Naive thymus-derived CD4-positive, alpha-beta T cell (primary cell): ENCODE measurements at places on chromosomes 4 and X. TPM values are rescaled to one million over a fixed set of nuclear protein-coding genes. Genes with fewer than 3 reads are reported as not detected.

GRCh38 chrX:110173192-110174175, 144.4 kb downstream of the AMMECR1 start:
- DNase-seq, result no peak

DNA sequence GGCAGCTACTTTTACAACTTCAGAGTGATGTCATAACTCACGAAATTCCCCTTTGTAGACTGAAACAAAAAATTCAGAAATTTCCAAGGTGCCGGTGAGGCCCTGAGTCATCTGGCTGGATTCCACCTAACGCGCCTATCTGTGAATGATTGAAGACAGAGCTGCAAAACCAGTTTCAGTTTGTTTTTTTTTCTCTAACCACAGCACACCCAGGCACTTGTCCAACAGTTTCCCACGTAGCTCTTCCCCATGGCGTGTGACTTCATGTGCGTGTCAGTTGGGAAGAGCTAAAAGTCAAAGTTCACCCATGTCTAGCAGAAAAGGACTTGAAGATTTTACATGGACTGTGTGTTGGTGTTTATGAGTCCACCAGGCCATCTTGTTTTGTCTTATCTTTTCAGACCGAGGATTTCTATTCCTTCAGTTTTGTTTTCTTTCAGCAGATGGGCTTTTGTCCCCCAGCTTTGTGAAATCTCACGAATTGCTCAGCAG, 16.4 kb downstream of the TCEANC start:
- peak; percentile 36 for DNase-seq

XG gene
- not detected for total RNA-seq

DNA sequence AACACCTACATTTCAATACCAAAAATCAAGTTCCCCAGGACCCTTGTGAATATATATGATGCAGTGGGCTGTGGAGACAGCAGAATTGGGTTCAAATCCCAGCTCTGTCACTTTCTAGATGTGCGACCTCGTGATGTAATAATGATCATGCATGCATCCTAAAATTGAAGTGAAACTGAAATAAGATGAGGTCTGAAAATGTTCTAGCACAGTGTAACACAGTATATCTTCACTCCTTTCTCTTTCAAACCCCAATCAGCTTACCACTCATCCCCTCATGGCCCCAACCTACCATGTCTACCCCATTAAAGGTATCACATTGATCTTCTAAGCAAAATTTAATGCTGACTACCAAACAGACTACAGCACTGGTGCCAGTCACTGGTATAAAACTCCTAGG, 69.9 kb upstream of the BRS3 start:
- no peak for DNase-seq

GRCh38 chrX:154649503-154650220, 3.7 kb downstream of the CTAG2 start:
- DNase-seq, result no peak

KCNIP4 gene
- not detected in 2 replicates for total RNA-seq

- no peak for DNase-seq
These were observed 96.8 kb upstream of the WDR44 start for GRCh38 chrX:118249146-118249545.

CFAP47 gene
- not detected in 2 replicates for total RNA-seq

DNA sequence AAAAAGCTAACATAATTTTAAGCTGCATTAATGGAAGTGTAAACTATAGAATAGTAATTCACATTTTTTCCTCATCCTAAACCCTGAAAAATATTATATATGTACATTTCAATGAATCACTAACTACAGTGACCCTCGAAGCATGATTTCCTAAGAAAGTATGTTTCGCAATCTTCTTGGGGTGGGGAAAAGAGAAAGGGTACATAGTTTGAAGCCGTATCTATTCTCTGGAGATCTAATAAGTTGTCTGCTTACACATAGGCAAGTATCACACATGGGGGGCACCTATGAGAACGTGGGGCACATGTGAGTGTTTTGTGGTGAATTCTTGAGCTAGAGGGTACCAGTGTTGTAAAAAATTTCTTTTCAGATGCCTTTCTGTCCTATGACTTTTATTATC, 71.2 kb downstream of the JADE1 start:
- DNase-seq, result no peak

GRCh38 chrX:8140986-8141744, 29.9 kb downstream of the VCX2 start:
- DNase-seq, result no peak

DNA sequence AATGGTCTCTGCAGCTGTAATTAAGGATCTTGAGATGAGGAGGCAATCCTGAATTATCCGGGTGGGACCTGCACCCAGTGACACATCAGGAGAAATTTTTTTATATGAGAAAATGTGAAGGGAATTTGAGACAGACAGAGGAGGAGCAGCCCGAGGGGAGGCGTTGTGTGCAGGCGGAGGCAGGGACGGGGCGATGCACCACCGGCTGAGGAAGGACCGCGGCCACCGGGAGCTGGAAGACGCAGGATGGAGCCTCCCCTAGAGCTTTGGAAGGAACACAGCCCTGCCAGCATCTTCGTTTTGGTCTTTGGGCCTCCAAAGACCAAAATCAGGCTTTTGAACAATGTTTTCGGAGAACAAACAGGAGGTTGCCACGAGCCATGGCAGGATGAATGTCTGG, 85.0 kb upstream of the ADRA2C start:
- DNase-seq, result no peak

DNA sequence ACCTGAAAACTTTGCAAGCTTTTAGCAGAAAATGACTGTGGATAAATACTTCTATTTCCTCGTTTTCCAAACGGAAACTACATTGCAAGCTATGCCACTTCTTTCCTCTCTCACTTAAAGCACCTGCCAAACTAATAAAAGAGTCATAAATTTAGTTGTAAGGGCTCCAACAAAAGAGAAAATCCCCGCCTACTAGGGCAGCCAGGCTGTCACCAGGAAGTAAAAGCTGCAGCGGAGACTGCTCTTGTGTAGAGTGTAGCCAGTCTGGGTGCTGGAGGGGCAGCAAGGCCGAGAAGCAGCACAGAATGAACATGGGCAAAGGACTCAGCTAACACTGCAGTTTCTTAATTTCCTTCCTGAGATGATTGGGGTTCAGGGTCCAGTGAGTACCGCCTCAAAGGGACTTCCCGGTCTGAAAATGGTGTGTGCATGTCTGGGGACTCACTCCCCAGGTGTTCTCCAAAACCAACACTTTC, 89.3 kb upstream of the MAML3 start:
- DNase-seq, result no peak

GRCh38 chrX:56397636-56398035, 165.5 kb downstream of the KLF8 start:
- peak; percentile 12 for DNase-seq

DNA sequence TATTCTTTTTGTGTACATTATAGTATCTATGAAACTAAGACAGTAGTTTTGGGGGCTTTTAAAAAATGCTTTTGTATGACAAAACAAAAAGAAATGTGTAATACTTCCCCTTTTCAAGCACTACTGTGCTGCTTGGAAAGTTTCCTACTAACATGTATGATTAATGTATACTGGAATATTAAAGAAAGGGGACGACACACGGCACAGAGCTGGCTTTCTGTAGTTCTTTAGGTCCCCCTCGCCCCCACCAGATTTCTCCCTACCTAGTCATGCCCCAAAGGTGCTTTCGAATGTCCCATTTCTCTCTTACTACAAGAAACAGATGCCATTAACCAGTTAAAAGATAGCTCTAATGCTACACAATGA, 1.6 kb upstream of the AP1S2 start:
- no peak for DNase-seq

- DNase-seq, result no peak
These were observed 21.4 kb downstream of the ZCCHC13 start for GRCh38 chrX:74325130-74326059.

DNA sequence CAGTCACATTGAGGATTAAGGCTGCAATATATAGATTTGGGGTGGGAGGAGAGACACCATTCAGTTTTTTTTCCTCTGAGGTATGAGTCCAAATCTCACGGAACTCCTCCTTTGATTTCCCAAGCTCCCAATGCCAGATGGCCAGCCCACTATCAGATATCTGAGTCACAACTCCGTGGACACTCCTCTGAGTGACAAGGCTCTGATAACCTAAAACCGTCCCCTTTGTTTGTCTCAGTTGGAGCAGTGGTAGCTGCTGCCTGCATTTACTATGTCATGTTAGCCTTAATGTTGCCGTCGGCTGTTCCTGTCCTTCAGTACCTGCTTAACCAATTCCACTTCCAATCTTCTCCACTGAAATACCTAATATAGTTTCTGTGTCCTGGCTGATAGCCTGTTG, 107.3 kb downstream of the DTHD1 start:
- no peak for DNase-seq

DNA sequence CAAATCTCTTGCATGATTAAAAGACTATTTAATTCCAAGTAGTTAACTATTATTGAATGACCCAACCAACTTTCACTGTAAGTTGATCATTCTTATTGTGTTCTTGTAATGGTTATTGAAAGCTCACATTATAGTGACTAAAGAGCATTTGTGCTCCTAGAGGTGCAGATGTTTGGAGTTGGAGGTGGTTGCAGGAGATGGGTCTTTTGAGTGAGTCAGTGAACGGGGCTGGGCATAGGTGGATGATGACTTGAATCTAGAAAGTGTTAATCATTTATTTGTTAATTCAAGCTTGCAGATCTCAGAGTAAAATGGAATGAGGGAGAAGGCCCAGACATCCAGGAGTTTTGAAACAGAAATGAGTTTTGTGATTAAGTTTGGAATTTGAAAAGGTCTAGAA, 13.7 kb downstream of the NWD2 start:
- no peak for DNase-seq

DDIT4L gene
- total RNA-seq, result 1.2 and 1.7 TPM in 2 replicates

BEND2 gene
- total RNA-seq, result not detected

- no peak for DNase-seq
These were observed 3.5 kb upstream of the ARHGEF6 start for GRCh38 chrX:136784231-136784630.

DNA sequence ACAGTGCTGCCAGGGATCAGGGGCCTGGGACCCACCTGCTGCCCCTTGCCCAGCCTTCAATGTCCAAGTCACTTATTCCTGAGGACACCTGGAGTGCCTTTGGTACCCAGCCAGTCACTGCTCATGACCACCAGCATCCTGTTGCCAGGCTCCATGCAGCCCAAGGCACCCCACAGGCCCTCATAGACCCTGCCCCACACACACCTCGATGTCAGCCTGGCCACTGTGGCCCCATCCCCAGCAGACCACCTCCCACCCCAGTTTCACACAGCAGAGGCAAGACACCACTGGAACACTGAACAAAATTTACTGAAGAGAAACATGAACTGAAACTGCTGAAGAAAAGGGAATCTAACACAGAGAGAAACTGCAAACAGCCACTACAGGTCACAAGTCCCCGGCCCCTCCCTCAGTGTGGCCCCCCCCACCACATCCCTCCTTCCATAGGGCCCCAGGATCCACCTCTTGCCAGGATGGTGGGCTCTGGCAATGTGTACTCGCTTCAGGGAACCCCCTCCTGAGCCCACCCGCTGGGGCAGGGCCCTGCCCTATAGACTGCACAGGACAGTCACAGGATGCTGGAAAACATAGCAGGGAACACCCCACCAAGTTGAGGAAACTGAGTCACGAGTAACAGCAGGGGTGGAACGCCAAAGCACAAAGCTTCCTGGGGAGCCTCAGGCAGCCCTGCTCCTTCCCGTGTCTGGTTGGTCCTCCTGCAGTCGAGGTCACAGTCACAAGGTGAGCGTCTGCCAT, 5.2 kb downstream of the PNMA5 start:
- no peak for DNase-seq

GRCh38 chr4:147754037-147754445, 22.2 kb downstream of the ARHGAP10 start:
- no peak for DNase-seq

GRCh38 chrX:11665168-11666111, at the start of gene ARHGAP6:
ARHGAP6 (minus strand) TSS chrX:11665920; CDS start chrX:11664828, 1,092 bp downstream.
- no peak for DNase-seq

DNA sequence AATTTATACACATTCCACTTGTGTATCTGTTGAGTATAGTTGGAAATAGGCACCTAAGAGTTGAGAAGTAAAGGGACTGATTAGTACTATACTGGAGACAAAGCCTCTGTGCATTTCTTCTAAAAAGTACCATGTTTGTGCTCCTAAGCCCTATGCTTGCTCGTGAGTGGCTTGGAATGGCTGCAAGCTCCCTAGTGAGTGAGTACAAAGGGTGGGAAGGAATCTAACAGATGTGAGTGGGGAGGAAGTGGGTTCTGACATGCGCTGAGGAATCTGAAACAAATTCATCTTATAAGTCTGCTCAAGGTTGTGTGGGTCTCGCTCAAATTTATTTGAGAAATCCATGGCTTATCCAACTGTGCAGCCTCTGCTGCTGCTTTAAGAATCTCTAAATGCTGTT, 13.3 kb downstream of the SPCS3 start:
- DNase-seq, result no peak

GRCh38 chr4:159368320-159368719, 265.4 kb downstream of the RAPGEF2 start:
- DNase-seq, result no peak

CT45A2 gene
- total RNA-seq, result not detected in 2 replicates

GRCh38 chr4:179530958-179531357, 2088.7 kb upstream of the AGA start:
- no peak for DNase-seq

NSG1 gene
- total RNA-seq, result 24.5 TPM

- DNase-seq, result no peak
These were observed 96.7 kb downstream of the YIPF7 start for GRCh38 chr4:44554768-44555167.

GRCh38 chr4:26356081-26356501, 35.3 kb downstream of the RBPJ start:
- DNase-seq, result no peak

DNA sequence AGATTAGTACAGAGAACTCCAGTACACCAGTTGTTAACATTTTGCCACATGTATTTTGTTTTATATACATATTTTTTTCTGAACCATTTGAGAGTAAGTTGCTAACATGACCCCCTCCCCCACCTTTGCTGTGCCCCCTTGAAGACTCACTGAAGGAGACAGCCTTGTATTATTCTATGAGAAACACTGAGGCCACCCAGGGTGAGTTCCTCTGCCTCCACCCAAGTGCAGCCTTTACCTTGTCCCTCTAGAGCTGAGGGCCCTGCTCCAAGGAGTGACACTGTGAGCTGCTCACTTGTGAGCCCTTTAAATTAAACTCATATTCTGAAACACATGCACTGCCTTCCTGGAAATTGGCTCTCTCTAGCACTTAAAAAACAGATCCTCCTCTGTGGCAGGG, 21.1 kb downstream of the KIT start:
- DNase-seq, result no peak

RTL9 gene
- not detected for total RNA-seq

DNA sequence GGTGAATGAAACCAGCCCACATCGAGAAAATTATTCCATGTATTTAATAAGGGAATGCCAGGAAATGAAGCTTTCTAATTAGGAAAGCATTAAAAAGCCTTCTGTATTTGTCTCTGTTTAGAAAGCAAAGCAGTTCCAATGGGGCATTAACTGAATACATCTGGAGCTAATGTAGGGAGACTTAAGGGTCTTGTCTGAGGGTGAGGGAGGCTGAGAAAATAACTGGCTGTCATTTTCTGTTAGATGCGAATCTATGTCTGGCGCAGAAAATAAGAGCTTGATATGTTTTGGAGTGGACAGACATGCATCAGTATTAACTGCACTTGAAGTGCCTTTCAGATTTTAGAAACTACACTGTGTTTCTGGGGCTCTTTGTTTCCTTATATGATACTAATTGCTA, 111.3 kb downstream of the KLHL8 start:
- no peak for DNase-seq

GRCh38 chr4:142293536-142293935, 552.6 kb downstream of the INPP4B start:
- no peak for DNase-seq

PFKFB1 gene
- total RNA-seq, result 0.48 and 0.65 TPM in 2 replicates

- DNase-seq, result no peak
These were observed 14.1 kb downstream of the NOP14 start for GRCh38 chr4:2948895-2949781.

- no peak for DNase-seq
These were observed 17.7 kb downstream of the MID1 start for GRCh38 chrX:10602646-10603045.
